Ascending aorta (tissue), 2 donors: ENCODE measurements at places on chromosomes 3 and 15.
A peak's percentile ranks its signal among the peaks of the same experiment; 100 is the strongest.

DNA sequence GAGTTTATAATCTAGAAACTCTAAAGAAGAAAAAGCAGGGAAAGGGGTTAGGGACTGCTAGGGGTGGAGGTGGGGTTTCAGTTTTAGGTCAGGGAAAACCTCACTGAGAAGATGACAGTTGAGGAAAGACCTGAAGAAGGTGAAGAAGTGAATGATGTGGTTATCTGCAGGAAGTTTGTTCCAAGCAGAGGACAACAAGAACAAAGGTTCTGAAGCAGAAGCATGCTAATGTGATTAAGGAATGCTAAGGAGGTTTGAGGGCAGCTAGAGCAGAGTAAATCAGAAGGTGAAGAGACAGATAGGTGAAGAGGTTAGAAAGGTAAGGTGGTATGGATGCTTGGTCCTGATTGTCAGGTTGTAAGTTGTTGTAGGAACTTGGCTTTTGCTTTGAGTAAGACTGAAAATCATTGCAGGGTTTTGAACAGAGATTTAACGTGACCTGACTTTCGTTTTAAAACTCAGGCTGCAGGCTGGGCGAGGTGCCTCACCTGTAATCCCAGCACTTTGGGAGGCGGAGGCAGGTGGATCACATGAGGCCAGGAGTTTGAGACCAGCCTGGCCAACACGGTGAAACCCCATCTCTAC lies 8.6 kb downstream of the OXSR1 start:
- no peaks in the 10 kb centered on the region for H3K36me3 ChIP-seq
- DNase-seq = no peak
- H3K4me3 ChIP-seq = no peak overlapping the region
- no peak overlapping the region for H3K27ac ChIP-seq
- H3K4me1 ChIP-seq = peaks cover 2% of the 10 kb centered on the region
- no peaks in the 10 kb centered on the region for H3K27me3 ChIP-seq

DNA sequence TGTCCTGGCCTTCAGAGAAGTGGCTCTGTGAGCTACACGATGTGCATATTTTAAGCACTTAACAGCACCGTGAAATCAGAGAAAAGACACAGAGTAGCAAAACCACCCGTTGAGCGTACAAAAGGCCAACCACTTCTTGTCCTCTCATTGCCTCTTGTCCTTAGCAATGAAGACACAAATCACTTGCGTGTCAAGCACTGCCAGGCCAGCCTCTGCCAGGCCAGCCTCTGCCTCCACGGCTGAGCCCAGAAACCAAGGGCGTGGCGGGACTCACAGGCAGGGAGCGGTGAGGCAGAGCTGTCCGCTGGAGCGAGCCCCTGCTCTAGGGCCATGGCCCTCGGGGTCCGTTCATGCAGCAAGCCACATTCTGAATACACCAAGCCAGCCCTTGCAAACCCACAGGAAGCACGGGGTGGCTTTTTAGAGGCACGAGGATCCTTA lies 4.0 kb downstream of the MUC4 start:
- H3K36me3 ChIP-seq = no peaks in the 10 kb centered on the region
- no peaks in the 10 kb centered on the region for H3K27me3 ChIP-seq
- no peak for DNase-seq
- no peaks in the 10 kb centered on the region for H3K4me1 ChIP-seq
- H3K27ac ChIP-seq = no peak overlapping the region

DNA sequence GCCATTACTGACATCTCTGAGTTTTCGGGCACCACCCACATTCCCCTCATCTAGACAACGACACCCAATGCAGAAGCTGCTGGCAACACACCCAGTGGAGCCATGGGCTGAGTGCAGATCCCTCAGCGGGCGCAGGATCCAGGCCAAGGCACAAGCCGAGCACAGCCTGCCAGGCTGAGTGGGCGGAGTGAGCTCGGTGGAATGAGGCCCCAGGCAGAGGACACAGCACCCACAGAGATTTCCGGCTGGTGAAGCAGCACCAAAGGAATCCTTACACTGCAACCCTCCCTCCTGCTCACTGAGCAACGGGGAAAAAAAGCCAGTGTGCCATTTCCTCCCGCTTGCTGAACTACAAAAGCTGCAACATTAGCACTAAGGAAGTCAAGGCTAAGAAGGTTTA lies 34.3 kb downstream of the ZMAT3 start:
- no peak overlapping the region for H3K4me3 ChIP-seq
- no peaks in the 10 kb centered on the region for H3K27me3 ChIP-seq
- H3K27ac ChIP-seq = peak overlapping the region; percentile 17
- H3K36me3 ChIP-seq = no peaks in the 10 kb centered on the region
- no peaks in the 10 kb centered on the region for H3K4me1 ChIP-seq

GRCh38 chr15:70608144-70608543 lies 155.2 kb downstream of the UACA start:
- no peak overlapping the region for H3K27ac ChIP-seq
- no peaks in the 10 kb centered on the region for H3K36me3 ChIP-seq
- H3K4me1 ChIP-seq = peaks cover 12% of the 10 kb centered on the region
- H3K27me3 ChIP-seq = no peaks in the 10 kb centered on the region
- H3K4me3 ChIP-seq = no peak overlapping the region
- DNase-seq = no peak

GRCh38 chr3:127070776-127071175 lies 87.9 kb downstream of the PLXNA1 start:
- no peaks in the 10 kb centered on the region for H3K27me3 ChIP-seq
- no peak for DNase-seq
- H3K4me1 ChIP-seq = peaks cover 9% of the 10 kb centered on the region

DNA sequence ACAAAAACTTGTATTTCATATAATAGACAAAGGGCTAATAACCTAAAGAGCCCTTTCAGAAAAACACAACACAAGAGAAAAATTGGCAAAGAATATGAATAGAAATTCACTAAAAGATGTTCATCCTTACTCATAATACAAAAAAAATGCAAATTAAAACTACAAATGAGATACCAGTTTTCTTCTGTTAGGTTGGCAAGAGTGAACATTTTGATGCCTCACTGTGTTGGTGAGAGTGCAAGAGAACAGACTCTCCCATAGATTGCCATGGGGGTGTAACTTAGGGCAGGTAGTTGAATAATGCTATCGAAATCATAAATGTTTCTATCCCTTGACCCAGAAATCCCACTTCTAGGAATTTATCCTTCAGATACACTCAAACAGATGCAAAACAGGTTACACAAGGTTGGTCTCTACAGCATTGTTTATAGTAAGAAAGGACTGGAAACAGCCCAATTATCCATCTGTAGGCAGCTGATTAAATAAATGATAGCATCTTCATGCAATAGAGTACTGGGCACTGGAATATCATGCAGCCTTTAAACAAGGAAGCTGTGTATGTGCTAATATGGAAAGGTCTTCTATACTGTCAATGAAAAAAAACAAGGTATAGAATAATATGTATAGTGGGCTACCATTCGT lies 146.3 kb downstream of the TLE3 start:
- no peaks in the 10 kb centered on the region for H3K36me3 ChIP-seq
- no peaks in the 10 kb centered on the region for H3K4me1 ChIP-seq
- DNase-seq = no peak
- no peaks in the 10 kb centered on the region for H3K27me3 ChIP-seq

GRCh38 chr3:72008226-72008996 lies 223.5 kb upstream of the PROK2 start:
- H3K4me1 ChIP-seq = no peaks in the 10 kb centered on the region
- no peak for DNase-seq
- H3K4me3 ChIP-seq = no peak overlapping the region
- H3K36me3 ChIP-seq = no peaks in the 10 kb centered on the region

GRCh38 chr3:47151836-47152235 lies 12.1 kb downstream of the SETD2 start:
- no peaks in the 10 kb centered on the region for H3K27me3 ChIP-seq
- H3K27ac ChIP-seq = no peak overlapping the region
- no peaks in the 10 kb centered on the region for H3K36me3 ChIP-seq

DNA sequence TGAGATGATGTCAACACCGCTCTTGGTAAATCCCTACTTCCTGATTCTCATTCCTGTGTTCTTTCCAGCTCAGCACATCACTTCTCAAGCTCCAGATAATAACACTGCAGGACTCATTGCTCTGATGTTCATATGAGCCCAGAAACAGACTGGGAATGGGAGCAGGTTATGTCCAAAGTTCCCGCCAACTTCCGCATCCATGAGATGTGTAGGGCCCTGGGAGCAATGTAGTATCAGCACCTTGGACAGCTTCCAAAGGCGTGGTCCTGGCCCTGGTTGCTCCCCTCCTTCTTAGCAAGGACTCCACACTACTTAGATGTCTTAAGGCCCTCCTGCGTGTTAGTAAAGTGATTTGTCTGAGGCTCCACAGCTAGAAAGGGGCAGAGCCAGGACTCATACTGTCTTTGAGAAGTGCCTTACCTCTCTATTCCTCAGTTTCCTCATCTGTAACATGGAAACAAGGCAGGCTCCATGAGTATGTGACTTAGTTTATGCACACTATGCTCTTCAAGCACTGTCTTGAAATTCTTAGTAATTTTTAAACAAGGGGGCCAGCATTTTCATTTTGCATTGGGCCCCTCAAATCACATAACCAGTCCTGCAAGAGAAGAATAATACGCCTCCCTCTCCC lies 27.9 kb upstream of the SLC6A1 start:
- DNase-seq = no peak
- H3K27me3 ChIP-seq = no peaks in the 10 kb centered on the region
- H3K4me3 ChIP-seq = no peak overlapping the region
- H3K27ac ChIP-seq = no peak overlapping the region

DNA sequence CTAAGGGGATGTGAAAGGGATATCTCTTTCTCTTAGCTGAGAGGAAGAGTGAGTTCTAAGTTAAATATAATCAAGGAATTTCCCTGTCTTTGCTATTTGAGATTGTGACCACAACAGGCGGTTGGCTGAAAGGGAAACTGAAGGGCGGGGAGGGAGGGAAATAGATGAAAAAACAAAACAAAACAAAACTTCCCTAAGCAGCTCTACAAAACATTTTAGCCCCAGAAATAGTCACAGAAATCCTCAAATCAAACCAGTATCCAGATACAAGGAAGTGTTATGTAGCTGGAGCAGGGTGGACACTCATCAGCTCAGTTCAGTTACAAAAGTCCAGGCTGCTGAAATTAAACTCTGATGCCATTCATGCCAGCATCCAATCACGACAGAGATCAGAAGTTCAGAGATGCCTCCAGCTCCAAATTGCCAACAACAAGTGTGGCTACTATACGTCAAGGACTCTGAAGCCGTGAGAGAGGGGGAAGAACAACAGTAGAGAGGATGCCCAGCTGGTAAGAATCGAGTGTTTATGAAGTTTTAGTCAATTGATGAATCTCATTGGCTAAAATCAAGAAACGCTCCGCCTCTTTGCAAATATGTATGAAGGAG lies 319 bp upstream of the TP63 start:
- no peaks in the 10 kb centered on the region for H3K36me3 ChIP-seq
- no peak overlapping the region for H3K27ac ChIP-seq
- no peaks in the 10 kb centered on the region for H3K4me1 ChIP-seq
- H3K4me3 ChIP-seq = no peak overlapping the region
- no peaks in the 10 kb centered on the region for H3K27me3 ChIP-seq
- no peak for DNase-seq

DNA sequence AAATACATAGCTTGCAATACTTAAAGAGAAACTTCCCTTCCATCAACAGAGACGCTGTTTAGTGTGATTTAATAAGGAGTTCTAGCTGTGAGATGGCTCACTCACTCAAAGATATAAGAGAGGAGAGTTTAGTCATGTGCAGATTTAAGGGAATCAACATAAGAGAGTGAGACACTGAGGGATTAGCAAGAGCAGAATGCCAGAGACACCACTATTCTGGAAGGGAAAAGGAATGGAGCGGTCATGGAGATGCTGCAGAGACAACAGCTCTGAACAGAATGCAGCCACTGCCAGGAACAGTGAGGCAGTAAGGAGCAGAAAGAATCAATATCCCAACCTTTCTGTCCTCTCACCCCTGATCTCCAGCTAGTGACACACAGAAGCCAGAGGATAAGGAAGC lies 248.8 kb downstream of the MBNL1 start:
- H3K4me1 ChIP-seq = no peaks in the 10 kb centered on the region
- DNase-seq = no peak
- H3K27me3 ChIP-seq = no peaks in the 10 kb centered on the region
- no peaks in the 10 kb centered on the region for H3K36me3 ChIP-seq
- H3K27ac ChIP-seq = no peak overlapping the region

- DNase-seq = no peak
- H3K27ac ChIP-seq = no peak overlapping the region
- H3K4me3 ChIP-seq = no peak overlapping the region
- H3K27me3 ChIP-seq = no peaks in the 10 kb centered on the region
- H3K4me1 ChIP-seq = no peaks in the 10 kb centered on the region
These were observed 21.2 kb downstream of the GCSAM start for GRCh38 chr3:112111785-112112402.

GRCh38 chr15:48967336-48967735 lies 3.6 kb upstream of the SHC4 start:
- H3K36me3 ChIP-seq = no peaks in the 10 kb centered on the region
- H3K27me3 ChIP-seq = no peaks in the 10 kb centered on the region
- DNase-seq = no peak
- peak overlapping the region; percentile 71 for H3K27ac ChIP-seq

- H3K27ac ChIP-seq = no peak overlapping the region
- no peak overlapping the region for H3K4me3 ChIP-seq
- no peak for DNase-seq
- H3K36me3 ChIP-seq = no peaks in the 10 kb centered on the region
These were observed 33.1 kb upstream of the COL6A5 start for GRCh38 chr3:130312374-130312773.

DNA sequence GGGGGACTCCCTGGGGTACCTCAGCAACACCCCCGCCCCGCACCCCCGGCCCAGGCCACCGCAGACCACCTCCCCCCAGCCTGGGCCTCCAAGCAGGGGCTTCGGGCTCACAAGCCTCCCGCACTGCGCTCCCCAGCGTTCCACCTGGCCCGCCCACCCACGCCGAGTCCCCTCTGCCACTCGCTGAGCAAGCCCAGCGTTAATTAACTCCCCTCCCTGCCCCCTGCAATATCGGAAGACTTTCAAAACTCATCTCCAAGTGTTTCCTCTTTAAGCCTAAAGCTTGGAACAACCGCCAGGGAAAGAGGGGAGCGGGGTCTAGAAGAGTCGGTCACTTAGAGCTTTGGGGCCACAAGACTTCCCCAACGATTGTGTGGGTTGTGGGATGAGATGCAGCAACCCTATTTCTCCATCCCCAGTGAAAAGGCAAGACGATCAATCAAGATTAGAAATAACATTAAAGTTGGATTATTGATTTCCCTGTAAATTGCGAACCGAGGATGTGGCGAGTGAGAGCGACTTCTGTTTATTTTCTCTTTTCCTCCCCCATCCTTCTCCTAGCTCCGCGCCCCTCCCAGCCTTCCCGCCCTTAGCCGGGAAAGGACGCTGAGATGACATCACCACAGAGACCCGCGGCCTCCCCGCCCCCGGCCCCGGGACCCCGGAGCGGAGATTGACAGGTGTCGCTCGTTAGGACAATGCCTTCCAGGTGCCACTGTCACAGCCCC lies 30.2 kb downstream of the NR2F2 start:
- peak overlapping the region; percentile 62 for H3K4me3 ChIP-seq
- H3K36me3 ChIP-seq = no peaks in the 10 kb centered on the region
- H3K4me1 ChIP-seq = no peaks in the 10 kb centered on the region
- peaks cover 8% of the 10 kb centered on the region for H3K27me3 ChIP-seq
- DNase-seq = no peak
